D341Med (cell line): ENCODE measurements at places on chromosomes 7 and 10.
A peak's percentile ranks its signal among the peaks of the same experiment; 100 is the strongest.

DNA sequence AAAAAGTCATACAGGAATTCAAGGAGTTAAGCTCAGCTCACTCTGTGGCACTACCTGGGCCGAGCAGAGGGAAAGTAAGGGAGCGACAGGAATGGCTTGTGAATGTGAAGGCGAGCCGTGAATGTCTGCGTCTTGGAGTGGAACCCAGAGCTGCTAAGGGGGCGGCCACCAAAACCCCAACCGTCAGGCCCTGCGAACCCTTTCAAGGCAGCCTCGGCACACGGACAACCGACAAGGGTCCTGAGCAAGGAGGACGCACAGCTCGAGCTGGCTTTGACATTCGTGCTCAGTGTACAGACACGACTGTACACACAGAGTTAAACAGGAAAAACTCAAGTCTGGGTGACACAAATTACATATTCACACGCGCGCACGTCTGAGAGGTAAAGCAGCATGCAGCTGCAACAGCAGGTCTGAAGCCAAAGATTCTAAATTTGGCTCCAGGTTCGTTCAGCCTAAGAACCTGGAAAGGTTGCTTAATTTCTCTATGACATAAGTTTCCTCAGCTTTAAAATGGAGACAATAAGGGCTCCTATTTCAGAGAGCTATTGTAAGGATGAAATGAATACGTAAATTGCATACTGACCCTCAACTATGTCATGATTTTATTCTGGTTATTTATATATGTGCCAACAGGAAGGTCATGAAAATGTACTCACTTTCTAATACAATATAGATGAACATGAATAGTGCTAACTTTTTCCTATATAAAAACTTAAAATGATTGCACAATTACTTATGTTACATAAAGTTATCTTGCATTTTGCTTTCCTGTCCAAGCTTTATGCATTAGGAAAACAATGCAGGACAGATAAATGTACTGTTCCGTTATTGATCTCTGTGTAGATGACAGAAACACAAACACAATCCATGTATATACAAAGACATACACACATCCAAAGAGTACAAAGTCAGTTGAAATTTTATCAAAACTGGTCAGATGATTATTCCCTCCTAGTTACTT lies 192.9 kb downstream of the ZMYND11 start:
- DNase-seq: no peak

- no peak for DNase-seq
Observed at GRCh38 chr10:123576706-123577105, 89.4 kb upstream of the GPR26 start.

GRCh38 chr10:72272689-72273409 lies 875 bp upstream of the DDIT4 start:
- peak; percentile 72 for DNase-seq

- no peak for DNase-seq
Observed at GRCh38 chr10:96984541-96985131, 152.5 kb downstream of the LCOR start.

DNA sequence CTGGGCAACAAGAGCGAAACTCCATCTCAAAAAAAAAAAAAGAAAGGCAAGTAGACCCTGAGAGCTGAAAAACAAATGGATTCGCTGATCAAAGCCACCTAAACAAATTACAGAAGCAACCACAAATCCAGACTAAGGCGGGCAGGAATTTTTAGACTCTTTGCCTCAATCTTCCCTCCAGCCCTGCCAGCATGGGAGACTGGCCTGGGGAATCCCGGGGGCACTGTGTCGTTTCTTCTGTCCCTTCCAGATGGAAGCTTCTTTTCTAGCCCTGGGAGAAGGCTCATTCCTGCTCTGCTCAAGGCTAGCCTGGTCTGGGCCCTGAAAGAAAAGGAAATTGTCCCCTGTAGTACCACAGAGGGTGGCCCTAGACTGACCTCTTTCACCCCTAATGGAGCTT lies 15.6 kb upstream of the SERPINE1 start:
- no peak for DNase-seq
